Stimulated activated CD8-positive, alpha-beta memory T cell treated with anti-CD3 and anti-CD28 coated beads, Interleukin-15, amount 100 ng/mL, for 48 hours (primary cell): ENCODE measurements at places on chromosomes 11 and 22.
A peak's percentile ranks its signal among the peaks of the same experiment; 100 is the strongest.

- no peak for DNase-seq
Observed at GRCh38 chr22:25060522-25061071, 108.1 kb downstream of the KIAA1671 start.

DNA sequence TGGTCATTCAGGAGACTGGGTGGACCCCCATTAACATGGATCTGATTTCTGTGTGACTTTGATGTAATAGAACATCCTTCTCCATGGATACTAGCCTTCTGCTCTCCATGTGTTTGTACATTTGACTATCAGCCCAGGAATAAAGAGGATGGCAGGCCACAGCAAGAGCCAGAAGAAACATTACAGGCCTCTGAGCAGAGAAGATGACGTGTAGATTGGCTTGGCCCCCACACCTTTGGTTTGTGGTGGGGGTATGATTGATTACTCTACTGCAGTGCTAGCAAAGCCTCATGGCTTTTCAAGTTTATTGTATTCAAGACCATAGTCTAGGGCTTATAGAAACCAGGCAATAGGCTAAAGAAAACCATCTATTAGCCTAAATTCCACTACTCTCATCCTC lies 77.0 kb downstream of the GRAMD1B start:
- no peak for DNase-seq

- no peak for DNase-seq
Observed at GRCh38 chr11:112499153-112499880, 238.7 kb upstream of the PLET1 start.

GRCh38 chr22:38406617-38407016 lies 48.4 kb downstream of the KCNJ4 start:
- DNase-seq: no peak

DNA sequence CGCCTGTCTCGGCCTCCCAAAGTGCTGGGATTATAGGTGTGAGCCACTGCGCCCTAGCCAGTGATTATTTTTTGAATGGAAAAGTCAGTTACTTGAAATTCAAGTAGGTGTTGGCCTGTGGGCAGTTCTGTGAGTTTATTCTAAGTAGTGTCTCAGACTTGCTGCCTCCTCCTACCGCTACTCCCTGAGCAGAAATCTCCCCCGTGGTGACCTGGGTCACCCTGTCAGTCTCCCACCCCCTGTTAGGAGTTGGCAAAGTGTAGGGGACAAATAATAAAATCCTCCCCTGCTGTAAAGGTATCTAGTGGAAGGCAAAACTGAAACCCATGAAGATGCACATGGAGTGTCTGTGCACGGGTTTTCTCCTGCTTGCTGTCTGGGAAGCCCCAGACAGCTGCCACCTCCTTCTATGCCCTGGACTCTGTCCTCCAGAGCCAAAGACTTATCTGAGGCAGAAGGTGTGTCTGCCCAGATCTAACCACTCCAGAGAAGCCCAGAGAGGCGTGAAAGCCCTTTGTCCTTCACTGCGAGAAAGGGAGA lies 26.3 kb downstream of the SNAP29 start:
- no peak for DNase-seq

DNA sequence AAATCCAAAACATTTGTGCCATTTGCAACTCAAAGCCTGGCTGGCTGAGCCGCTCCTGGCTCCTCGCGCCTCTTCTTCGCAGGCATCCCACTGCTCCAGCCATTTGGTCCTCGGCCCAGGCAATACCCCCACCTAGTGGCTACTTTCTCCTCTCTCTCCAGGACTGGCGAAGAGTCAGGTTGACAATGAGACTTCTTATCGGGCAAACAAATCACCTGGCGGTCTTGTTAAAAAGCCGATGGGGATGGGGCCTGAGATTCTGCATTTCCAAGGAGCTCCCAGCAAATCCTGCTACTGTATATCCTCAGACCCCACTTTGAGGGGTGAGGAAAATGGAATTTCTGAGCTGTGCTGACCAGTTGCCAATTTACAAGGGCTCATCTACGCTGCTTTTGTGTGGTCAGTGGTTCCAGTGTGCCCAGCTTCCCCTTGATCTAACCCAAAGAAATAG lies 89.0 kb downstream of the ISX start:
- peak; percentile 12 for DNase-seq

GRCh38 chr11:46914363-46914762 lies 4.0 kb downstream of the LRP4 start:
- no peak for DNase-seq

- no peak for DNase-seq
Observed at GRCh38 chr22:19663286-19663815, 51.0 kb upstream of the SEPTIN5 start.

DNA sequence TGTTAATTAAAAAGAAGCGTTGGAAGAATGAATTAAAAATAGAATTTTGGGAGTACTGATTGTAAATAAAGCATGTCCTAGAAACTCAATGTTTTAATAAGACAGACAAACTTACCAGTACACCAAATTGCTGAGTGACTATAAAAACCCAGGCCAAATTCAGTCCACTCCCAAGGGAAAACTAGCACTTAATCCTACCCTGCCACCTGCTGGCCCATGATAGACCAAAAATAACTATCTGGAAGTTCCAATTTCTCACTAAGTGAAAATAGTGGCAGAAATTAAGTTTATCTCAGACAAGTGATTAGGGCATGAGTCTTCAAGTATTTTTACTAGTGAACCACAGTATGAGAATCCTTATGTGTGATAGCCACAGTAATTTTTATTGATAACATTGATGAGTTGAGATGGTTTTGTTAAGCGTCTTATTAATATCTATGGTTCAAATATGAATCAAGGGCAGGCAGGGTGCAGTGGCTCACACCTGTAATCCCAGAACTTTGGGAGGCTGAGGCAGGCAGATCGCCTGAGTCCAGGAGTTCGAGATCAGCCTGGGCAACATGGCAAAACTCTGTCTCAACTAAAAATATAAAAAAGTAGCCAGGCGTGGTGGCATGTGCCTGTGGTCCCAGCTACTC lies 9.8 kb upstream of the DDX10 start:
- DNase-seq: no peak

DNA sequence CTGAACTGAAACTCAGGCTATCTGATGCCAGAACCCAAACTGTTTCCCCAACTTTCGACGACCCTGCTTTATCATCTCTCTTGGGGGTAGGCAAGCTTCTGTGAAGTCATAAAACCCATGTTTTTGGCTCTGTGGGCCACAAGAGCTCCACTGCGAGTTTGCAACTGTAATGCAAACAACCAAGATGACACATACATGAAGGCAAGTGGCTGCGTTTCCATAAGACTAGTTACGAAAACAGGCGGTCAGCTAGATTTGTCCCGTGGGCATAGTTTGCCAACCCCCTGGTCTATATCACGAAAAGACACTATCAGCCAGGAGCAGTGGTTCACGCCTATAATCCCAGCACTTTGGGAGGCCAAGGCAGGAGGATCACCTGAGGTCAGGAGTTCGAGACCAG lies 37.5 kb downstream of the TPST2 start:
- DNase-seq: no peak

GRCh38 chr11:2927851-2928604 lies 1.2 kb downstream of the PHLDA2 start:
- no peak for DNase-seq

GRCh38 chr11:134270250-134270714 lies 5.9 kb upstream of the GLB1L3 start:
- no peak for DNase-seq

- no peak for DNase-seq
Observed at GRCh38 chr11:94196363-94196762, 67.7 kb downstream of the PANX1 start.

- no peak for DNase-seq
Observed at GRCh38 chr22:27461470-27461869, 340.1 kb downstream of the MN1 start.

GRCh38 chr22:49746065-49746464 lies 81.6 kb downstream of the BRD1 start:
- DNase-seq: no peak

GRCh38 chr11:94635072-94635471 lies 67.9 kb downstream of the PIWIL4 start:
- no peak for DNase-seq

DNA sequence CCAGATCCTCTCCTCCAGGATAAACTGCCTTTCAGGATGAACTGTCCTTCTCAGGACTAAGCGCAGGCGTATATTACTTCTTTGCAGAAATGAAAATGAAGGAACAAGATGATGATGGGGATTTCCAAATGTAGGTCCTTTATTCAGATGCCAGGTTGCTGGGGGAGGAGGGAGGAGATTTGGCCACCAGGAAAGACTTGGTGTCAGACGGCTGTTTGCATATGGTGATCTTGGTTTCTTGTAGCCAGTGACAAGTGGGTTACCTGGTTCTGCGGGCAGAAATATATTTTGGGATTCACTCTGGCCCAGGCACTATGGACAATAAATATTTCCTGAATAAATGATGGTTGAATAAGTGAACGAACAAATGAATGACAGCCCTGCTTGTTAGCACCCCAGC lies 243.4 kb downstream of the MIAT start:
- DNase-seq: no peak

- no peak for DNase-seq
Observed at GRCh38 chr22:32744176-32744959, 57.1 kb upstream of the TIMP3 start.
